ENCODE measurements at places on chromosomes 12 and 14.

GRCh38 chr12:56596815-56597214 is 33.3 kb downstream of the BAZ2A start:
- DNase-seq: no peak

DNA sequence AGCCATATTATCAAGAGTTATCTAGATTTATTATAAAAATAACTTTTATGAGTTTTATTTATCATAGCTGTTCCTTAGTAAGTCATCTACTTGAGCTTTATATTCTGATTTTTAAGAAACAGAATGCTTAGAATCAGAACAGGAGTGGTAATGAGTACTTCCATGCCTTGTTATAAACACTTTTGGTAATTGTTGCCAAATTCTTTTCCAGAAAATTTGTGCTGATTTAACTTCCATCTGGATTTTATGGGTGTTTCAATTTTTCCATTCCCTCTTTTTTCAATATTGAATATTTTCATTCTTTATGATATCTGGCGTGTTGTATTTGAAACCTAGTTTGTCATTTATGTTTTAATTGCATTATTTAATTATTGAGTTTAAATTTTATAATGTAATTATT is 131.2 kb downstream of the MSRB3 start:
- no peak for DNase-seq

DNA sequence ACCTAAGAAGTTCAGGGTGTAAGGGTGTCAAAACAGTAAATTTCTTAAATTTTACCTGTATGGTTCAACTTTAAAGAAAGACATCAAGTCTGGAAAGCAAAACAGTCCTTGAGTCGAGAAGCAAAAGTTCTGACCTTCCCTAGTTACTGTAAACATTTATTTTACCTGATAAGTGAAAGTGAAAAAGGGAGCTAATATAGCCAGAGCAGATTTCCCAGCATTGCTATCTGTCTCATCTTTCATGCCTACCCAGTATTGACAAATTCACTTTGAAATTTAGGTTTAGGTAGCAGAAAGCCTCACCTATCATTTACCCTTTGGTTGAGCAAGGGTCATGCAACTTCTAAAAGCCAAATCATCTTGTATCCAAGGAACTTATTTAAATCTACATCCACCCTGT is 24.5 kb downstream of the SLC38A4 start:
- no peak for DNase-seq

- no peak for DNase-seq
Observed at GRCh38 chr12:11893998-11894397, 176.7 kb upstream of the BCL2L14 start.

DNA sequence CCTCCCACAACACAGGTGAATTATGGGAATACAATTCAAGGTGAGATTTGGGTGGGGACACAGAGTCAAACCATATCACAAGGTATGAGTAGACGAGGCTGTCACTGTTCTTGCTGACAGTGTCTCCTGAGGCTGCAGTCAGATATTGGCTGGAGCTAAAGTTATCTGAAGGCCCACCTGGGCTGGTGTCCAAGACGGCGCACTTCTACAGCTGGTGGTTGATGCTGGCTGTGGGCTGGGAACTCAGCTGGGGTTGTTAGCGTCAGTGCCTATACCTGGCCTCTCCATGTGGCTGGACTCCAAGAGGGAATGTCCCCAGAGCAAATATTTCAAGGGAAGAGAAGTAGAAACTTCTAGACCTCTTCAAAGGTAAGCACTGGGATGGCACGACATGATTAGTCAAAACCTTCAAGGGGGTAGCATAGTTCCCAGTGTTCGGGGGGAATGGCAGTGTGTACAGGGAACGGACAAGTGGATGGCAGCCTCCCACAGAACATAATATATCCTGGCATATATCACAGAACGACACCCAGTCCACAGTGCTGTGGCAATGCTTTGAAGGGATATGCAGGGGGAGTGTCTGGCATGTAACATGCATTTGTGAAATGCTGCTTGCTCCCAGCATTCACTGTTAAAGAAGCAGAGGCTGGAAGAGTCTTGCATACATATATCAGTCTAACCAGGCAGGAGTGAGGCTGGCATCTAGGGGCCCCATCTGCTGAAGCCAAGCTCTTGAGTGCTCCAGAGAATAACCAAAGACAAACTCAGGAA is 126.7 kb upstream of the RFLNA start:
- no peak for DNase-seq

- no peak for DNase-seq
Observed at GRCh38 chr12:57027011-57027804, 10.9 kb upstream of the TAC3 start.

- no peak for DNase-seq
Observed at GRCh38 chr12:13171921-13172859, 24.3 kb upstream of the EMP1 start.

Data from activated T-helper 2 cell treated with anti-CD3 and anti-CD28 coated beads, Interferon-gamma antibody, Interleukin-2, Interleukin-4, amounts not matched to agents 10 μg/mL and 5 μg/mL and 100 μg/mL, durations not matched to agents 14 hours and 24 hours and 36 hours (primary cell).